ENCODE measurements at places on chromosomes 1 and 21.

DNA sequence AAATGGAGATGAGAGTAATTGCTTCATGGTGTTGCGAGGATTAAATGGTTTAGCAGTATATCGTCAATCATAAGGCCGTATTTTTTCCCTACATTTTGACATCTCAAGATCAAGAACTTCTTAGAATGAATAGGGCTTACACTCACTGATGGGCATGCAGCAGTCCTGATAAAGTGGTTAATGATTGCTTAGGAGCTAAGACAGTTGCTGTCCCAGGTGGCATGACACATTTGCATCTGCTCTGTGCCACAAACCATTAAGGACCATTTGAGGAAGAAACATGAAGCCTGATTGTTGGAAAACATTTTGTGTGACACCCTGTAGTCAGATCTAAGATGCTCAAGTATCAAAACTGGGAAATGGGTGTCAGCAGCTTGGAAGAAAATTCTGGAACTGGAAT, 81.0 kb upstream of the SGIP1 start:
- no peak for DNase-seq

DNA sequence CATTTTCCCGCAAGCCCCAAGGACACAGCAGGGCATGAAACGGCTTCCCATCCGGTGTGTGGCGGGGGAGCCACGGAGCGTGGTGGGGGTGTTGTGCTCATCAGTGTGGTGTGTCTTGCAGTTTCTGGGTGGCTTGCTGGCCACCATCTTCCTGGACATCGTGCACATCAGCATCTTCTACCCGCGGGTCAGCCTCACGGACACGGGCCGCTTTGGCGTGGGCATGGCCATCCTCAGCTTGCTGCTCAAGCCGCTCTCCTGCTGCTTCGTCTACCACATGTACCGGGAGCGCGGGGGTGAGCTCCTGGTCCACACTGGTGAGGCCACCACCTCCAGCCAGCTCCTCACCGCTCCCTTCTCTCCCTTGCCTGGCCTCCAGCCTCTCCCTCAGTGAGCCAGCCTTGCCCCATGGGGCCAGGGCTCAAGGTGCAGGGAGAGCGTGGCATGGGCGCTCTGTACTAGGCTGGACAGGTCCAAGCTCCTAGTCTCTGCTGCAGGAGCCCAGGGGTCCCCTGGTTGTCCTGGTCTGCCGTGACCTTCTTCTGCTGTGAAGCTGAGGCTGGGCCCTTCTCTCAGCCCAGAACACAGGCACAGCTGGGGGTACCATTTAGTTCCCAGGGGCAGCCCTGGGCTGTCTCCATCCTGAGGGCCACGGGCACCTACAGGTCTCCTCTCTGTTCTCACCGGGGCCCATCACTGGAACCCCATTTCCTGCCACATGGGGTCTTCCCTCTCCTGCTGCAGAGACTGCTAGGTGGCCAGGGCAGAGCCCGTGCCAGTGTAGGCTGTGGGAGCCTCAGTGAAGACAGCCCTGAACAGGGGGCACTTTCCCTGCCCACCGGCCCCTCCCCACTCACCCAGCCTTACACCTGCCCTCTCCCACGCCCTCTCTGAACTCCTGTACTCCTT, 12.6 kb downstream of the AGTRAP start:
- DNase-seq = no peak

DNA sequence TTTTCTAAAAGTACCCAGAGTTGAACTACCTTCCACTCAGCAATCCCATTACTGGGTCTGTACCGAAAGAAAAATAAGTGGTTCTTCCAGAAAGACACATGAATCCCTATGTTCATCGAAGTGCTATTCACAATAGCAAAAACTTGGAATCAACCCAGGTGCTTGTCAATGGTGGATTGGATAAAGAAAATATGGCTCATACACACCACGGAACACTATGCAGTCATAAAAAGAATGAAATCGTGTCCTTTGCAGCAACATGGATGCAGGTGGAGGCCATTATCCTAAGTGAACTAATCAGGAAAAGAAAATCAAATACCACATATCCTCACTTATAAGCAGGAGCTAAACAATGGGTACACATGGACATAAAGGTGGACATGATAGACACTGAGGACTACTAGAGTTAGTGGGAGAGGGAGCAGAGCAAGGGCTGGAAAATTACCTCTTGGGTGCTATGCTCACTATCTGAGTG, 32.9 kb upstream of the JUN start:
- DNase-seq = no peak

DNA sequence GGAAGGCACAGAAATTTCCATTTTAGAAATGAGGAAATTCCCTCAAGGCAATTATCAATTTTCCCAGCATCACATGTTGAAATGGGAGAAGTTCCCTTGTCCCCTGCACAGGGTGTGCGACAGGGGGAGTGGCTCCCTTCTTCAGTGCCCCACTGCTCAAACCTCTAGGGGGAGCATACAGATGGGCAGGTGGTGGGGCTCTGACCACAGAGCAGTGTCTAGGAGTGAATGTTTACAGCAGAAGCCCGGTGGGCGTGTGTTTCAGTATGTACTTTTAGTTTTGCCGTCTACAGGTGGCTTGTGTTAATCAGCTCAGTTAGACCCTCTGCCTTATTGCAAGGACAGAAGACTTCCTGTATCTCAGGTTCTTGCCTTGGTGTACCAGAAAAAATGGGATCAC, 493.7 kb upstream of the PLXNA2 start:
- no peak for DNase-seq

DNA sequence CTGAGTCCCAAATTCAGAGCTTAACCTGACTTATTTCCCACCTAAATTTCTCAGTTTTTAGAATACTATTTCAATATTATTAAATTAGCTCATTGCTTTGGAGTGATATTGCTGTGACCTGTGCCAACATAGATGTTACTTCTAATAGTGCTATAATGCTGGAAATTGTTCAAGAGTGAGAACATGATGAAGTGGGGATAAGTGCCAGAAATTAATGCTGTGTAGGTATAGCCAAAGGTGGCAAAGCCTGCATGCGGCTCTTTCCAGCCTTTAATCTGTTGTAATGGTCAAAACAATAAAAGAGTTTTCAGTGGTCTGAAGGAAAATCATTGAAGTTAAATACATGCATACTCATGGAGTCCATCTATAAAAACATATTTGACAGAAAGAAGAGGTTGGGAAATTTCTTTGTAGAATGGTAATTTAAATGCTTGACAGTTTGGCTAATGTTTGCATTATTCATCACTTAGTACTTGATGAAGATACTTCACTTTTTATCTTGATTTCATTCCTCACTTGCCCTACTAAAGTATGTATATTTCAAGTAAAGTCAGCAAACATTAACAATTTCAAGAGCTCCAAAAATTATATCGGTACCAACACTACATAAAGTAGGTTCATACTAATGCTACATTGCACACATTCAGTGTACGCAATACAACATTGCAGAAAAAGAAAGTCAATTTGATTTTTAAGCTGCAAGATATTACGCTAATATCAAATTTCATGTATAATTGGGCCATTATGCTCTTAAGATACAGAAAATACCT, 82.1 kb downstream of the OLFM3 start:
- no peak for DNase-seq

DNA sequence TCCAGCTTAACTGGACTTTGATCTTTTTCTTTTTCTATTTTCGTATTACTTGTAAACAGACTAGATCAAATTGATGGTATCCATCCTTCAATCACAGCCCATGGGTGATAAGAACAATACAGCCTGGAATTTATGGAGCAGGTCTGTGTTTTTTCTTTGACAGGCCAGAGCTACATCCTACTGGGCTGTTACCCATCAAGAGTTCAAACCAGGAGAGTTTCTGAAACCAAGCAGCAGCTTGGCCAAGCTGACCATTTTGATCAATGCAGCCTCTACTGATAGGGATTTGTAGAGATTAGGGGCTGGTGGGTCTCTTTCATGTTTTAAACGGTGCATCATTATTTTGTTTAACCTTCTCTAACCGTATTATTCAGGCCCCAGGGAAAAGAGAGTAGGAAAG, 24.3 kb upstream of the CCDC190 start:
- no peak for DNase-seq

GRCh38 chr21:36535618-36536241, 55.8 kb upstream of the CLDN14 start:
- DNase-seq = no peak

DNA sequence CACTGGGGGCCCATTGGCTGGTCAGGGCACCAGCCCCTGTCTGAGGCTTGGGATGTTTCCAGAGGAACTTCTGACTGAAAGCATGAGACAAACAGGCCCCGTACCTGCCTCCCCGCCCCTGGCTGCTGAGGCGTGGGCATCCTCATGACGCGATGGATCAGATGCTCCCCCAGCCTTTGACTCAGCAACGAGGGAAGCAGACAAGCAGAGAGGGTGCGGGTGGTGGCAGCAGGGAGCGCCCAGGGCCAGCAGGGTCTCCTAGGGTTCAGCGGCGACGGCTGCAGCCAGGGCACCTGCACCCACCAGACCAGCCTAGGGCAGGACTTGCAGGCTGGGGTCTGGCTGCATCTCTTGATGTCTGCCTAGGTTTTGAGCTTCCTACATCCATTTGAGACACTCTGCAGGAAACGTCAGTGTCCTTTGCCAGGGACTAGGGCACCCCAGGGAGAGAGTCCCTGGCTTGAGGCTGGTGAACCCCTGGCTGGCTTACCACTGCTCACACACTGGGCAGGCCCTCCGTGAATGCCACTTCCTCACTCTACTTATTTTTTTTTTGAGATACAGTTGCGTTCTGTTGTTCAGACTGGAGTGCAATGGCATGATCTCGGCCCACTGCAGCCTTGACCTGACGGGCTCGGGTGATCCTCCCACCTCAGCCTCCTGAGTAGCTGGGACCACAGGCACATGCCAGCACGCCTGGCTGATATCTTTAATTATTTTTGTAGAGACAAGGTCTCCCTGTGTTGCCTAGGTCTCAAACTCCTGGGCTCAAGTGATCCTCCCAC, 63.3 kb downstream of the DHRS3 start:
- DNase-seq = no peak

Data from SIG-M5 (cell line).